ENCODE measurements at places on chromosomes 12 and 14.

- no peak for DNase-seq
Observed at GRCh38 chr12:92058664-92059063, 87.0 kb downstream of the BTG1 start.

DNA sequence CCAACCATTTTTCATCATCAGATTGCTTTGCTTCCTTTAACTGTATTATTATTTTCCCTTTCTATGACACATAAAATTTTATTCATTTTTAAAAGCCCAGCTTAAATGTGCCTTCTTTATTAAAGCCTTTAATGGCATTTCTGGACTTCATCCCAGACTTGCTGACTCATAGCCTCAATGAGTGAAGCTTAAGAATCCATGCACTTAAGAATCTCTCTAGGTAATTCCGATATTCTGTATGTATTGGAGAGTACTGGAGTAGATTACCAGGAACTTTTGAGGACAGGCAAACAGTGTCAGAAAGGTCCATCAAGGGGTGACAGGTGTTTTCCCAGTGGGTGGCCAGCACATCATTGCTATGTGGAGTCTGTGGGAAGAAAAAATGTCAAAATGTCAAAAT is 107.9 kb downstream of the PTPRQ start:
- no peak for DNase-seq

DNA sequence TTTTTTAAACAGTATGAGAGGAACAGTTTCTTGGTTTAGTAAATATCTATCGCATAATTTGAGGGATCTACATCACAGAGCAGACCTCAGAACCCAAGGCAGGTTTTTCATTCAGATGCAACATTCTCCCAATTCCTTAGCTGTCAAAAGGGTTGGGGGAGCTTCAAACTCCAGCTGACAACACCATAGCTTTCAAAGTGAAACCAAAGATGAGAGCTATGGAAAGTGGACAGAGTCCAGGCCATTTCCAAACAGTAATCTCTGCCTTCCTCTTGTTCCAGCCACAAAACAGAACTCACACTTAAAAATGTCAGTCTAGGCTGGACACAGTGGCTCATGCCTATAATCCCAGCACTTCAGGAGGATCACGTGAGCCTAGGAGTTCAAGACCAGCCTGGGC is 87.8 kb downstream of the SPRING1 start:
- DNase-seq, result no peak

- DNase-seq, result no peak
Observed at GRCh38 chr12:125470838-125471783, 405.9 kb downstream of the AACS start.

DNA sequence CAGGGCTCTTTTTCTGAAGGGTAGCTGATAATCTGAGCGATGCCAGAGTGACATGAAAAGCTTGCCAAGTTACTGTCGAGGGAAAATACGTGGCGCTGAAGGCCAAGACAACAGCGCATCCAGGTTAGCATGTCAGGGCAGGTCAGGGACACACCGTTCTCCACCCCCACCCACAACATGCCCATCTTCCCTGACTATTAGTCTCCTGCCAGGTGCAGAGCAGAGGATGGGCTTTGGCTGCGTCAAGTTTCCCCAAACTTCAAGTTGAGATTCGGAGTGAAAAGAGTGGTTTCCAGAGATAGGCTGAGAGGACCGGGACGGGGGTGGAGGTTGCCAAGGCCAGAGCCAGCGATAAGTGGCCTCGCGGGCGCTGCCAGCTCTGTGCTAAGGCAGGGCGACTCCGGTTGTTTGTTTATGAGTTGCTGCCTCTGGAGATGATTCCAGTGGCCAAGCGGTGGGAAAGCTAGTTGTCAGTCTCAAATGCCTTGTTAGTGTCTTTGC is 1.7 kb downstream of the TRHDE start:
- DNase-seq, result no peak

GRCh38 chr12:19886639-19887064 is 447.4 kb downstream of the AEBP2 start:
- DNase-seq, result no peak

DNA sequence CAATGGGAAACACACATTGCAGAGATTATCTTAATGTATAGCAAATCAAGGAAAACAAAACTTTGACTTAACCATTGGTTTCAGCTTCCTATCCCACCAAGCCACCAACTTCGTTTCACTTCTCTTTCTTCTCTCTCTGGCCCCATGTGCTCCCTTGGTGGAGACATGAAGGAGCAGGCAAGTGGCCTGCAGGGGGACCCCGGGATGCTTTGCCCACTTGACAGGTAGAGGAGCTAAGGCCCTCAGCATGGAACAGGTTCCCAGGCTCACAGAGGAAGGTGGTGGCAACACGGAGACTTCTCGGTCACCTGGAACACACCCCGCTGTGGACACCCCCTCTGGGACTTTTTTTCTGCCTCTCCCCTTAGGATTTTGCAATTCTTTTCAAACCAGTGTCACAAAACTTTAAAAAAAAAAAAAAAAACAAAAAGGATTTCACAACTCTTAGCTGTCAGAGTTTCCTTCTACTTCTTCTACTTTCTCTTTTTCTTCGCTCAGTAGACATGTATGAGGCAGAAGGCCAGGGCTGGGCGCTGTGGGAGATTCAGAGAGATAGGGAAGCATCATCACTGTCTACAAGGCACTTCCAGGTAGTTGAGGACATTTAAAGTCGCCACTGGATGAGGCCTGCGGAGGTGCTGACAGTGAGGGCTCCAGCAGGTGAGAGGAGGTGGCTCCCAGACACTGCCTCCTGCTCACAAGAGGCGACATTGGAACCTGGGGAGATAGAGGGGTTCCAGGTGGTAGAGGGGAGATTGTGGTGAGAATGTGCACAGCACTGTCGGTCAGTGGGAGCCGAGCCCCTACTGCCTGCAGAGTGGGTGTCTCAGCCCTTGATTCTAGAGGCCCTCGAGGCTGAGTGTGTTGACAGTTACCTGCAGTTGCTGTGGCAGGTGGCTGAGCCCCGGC is 119.6 kb downstream of the GCH1 start:
- DNase-seq, result peak; percentile 67

DNA sequence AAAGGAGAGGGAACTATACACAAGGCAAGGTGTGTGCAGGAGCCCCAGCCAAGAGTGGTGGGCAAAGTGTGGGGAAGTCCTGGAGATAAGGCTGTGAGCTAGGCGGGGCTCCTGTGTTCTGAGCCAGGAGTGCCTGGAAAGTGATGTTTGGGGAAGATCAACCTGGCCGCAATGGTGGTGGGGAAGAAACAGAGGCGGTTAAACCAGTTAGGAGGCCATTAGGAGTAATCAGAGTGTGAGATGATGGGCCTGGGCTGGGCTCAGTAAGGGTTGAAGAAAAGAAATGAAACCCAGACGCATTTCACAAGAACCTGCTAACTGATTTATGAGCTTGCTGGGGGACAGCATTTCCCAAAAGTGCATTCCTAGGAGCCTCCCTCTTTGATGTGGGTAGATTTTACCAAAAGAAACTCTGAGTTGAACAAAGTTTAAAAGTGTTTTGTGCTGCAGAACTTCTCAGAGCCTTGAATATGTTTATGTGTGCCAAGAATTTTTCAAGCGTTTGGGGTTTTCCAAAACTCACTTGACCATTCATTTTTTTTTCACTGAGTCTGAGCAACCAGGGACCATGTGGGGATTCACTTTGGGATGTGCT is 34.2 kb upstream of the LRP1-AS start:
- DNase-seq, result no peak

DNA sequence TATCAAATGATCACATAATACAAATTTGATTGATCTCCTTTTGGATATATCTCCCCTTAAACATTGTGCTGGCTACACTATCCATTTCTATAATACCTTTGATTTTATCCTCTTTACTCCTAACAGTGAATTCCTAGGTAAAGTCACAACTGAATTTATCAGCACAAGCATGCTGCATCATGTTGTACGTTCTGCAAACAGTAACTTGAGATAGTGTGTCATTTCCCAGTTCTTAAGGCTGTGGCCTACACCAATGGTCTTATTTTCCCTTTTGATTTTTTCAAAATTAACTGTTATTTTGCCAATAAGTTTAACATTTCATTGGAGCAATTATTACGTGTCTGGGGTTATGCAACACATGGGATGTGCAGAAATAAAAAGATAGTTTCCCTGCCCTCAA is 24.8 kb downstream of the PRKCH start:
- no peak for DNase-seq

GRCh38 chr12:108881953-108882352 is 2.1 kb downstream of the DAO start:
- no peak for DNase-seq

GRCh38 chr14:22898302-22899090 is 15.5 kb downstream of the REM2 start:
- DNase-seq, result no peak

DNA sequence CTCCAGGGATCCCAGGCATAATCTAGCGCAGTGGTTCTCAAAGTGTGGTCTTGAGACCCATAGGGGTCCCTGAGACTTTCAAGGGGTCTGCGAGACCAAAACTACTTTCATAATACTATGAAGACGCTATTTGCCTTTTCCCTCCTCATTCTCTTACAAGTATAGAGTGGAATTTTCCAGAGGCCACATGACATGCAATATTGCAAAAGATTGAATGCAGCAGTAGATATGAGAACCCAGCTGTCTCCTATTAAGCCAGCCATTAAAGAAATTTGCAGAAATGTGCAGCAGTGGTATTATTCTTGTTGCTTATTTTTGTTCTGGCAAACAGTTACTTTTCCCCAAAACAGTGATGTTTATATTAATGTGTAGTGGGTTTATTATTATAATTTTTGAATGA is 62.8 kb downstream of the VWF start:
- DNase-seq, result no peak

- no peak for DNase-seq
Observed at GRCh38 chr14:102085948-102086708, 716 bp downstream of the HSP90AA1 start.

GRCh38 chr12:51493281-51493680 is 68.7 kb downstream of the SLC4A8 start:
- DNase-seq, result no peak

DNA sequence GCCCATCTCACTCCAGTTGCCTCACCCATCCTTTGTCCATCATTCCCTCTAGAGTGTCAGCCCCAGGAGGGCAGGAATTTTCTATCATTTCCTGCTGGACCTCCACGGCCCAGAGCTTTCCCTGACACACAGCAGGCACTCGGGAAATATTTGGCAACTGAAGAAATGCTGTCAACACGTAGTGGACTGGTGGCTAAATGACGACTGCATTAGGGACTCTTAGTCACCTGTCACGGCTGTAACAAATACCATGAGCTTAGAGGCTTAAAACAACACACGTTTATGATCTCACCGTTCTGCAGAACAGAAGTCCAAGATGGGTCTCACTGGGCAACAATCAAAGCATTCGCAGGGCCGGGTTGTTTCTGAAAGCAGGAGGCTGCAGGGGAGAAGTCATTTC is 91.3 kb downstream of the PHETA1 start:
- DNase-seq, result no peak

DNA sequence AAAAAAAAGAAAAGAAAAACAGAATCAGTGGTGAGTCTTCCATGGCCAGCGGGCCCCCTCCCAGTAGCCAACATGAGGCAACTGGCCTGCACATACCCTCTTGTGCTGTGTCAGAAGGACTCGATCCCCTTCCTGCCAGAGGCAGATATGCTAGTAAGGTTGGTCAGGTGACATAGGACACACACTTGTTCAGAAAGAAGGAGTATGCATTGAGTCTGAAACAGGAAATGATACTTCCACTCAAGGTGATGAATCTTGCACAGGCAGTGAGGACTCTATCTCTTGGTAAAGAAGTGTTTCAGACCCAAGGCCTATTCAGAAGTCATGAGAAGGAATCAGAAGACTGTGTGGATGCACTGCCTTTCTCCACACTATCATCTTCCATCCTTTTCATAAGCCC is 269.7 kb upstream of the FAR2 start:
- DNase-seq, result no peak

DNA sequence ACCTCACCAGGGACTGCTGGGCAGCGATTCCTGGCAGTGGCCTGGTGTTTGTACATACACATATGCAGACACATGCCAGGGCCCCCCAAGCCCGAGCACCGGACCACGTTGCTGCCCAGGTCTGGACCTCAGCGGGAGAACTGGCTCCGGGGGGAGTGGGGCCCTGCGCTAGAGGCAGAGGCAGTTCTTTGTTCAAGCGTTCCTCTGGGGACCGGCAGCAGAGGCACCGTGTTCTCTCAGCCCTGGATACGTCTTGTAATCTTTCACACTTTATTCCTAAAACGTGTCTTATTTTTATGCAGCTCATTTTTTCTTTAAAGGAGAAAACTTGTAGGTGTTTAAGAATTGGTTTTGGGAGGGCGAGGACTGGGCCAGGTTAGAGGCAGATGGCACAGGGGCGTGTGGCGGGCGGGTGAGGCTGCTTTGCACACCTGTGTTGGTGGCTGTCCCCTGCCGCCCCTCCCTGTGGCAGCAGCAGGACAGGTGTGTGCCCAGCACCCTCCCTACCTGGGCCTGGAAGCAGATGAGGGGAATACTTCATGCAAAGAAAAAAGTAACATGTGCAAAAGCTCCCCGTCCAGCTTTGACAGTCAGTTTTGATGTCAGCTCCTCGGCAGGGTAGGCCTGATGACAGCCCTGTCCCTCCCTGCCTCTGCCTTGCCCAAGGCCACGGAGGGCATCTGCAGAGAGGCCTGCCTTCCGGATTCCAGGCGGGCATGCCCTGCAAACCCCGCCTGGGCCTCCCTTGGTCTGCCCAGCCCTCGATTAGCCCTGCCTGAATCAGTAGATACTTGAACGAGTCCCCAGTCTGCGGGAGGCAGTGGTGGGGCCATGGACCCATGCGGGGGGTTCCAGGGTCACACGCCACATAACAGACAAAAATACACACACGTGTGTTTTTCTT is 7.0 kb upstream of the PUS1 start:
- no peak for DNase-seq

- no peak for DNase-seq
Observed at GRCh38 chr12:89236748-89237383, 115.4 kb downstream of the DUSP6 start.

GRCh38 chr14:76715511-76716081 is 45.7 kb upstream of the VASH1 start:
- DNase-seq, result peak; percentile 100

GRCh38 chr12:76030341-76031080 is 1.1 kb downstream of the PHLDA1 start:
- no peak for DNase-seq

GRCh38 chr14:23112359-23113178 is 6.5 kb downstream of the CEBPE start:
- DNase-seq, result no peak

- DNase-seq, result no peak
Observed at GRCh38 chr12:1184402-1184801, 193.4 kb downstream of the ERC1 start.

DNA sequence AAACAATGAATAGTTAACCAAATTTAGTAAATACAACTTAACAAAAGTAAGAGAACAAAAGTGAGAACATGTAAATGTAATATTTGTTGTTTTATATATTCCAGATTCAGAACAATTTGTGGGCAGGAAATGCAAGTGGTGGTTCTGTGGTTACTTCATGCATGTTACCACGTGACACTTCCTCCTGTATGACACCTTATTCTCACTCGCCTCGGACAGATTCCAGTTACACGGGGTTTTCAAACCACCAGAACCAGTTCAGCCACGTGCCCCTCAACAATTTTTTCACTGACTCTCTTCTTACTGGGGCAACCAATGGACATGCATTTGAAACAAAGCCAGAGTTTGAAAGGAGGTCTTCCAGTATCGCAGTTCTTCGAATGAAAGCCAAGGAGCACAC is 21.0 kb downstream of the ALX1 start:
- no peak for DNase-seq
